NCI-H510A (cell line): ENCODE measurements at places on chromosomes 16 and 17.

DNA sequence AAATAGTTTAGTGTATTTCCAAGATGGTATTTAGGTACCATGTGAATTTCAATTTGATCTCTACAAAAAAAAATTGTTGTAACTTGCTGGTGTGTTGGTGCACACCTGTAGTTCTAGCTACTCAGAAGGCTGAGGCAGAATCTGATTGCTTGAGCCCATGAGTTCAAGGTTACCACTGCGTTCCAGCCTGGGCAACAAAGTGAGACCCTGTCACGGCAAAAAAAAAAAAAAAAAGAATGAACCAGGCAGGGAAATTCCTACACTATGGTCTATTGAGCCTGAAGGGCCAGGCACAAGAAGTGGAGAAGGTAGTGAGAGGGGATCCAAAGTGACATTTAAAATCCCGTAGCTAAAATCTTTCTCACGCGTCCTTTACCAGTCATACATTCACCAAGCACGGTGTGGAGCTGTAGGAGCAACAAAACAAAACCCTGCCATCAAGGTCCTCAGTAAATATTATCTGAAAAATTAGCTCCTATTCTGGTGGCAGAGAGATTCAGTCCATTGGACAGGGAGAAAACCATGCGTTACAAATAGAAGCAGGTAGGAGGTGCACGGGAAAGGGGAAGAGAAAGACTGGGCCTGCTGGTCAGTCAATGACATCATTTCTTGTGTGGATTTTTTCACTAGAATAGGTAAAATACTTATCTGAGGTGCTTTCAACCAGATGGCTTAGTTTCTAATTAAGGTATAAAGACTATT lies 27.3 kb downstream of the TXNDC11 start:
- no peak for DNase-seq

- no peak for DNase-seq
These were observed 931.6 kb upstream of the GOT2 start for GRCh38 chr16:59665618-59666220.

GRCh38 chr16:363110-363765 lies 7.1 kb downstream of the MRPL28 start:
- DNase-seq: no peak

DNA sequence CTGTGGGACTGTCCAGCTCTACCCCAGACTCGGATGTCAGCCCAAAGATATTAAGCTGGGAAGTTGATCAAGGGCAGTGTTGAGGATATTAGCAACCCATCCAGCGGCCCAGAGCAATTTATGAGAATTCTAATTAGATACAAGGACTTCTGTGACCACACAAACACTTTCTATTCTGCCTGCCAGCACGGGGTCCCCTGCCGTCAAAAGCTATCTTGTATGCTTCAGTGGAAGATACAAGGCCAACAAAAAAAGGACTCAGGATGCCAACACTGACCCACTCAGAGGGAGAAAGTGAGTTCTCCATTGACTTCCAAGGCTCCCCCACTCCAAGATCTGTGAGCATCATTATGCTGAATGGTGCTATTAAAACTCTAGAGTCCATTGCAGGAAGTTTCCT lies 390.7 kb downstream of the GRIN2A start:
- DNase-seq: no peak

- DNase-seq: no peak
These were observed 35.8 kb downstream of the GDE1 start for GRCh38 chr16:19486051-19486450.

DNA sequence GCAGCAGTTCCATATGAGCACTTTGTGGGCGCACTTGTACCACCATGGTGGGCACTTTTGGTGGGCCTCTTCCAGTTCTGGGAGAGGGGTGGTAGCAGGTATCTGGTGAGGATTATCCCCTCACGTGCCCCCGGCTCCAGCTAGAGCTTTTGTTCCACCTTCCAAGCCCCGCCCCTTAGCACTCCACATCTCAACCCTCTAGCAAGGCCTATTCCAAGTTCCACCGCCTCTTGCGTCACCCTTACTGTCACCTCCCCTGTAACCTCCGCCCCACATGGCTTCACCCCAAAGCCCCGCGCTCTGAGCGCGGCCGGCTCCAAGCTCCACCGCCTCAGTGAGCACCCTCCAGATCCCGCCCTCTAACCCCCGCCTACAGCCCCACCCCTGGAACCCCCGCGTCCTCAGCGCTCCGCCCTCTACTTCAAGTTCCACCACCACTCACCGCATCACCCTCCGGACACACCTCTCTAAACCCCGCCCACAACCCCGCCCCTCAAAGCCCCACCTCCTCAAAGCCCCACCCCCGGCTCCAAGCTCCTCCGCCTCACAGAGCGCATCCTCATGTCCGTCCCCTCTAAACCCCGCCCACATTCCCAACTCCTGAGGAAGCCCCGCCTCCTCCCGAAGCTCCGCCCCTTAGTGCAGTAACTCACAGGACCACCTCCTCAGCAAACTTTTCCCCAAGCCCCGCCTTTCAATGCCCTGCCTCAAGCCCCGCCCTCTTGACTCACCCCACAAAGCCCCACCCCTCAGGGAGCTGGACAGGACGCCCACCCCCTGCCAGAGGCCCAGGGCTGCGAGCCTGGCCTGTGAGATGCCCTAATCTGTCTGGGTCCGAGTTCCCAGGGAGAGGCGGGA lies 11.1 kb downstream of the SCN4A start:
- no peak for DNase-seq

GRCh38 chr16:9384141-9384540 lies 292.7 kb downstream of the HAPSTR1 start:
- DNase-seq: no peak
